ENCODE measurements at places on chromosomes 3 and 15.

- no peak for DNase-seq
Observed at GRCh38 chr3:82364827-82365226, 603.4 kb upstream of the GBE1 start.

DNA sequence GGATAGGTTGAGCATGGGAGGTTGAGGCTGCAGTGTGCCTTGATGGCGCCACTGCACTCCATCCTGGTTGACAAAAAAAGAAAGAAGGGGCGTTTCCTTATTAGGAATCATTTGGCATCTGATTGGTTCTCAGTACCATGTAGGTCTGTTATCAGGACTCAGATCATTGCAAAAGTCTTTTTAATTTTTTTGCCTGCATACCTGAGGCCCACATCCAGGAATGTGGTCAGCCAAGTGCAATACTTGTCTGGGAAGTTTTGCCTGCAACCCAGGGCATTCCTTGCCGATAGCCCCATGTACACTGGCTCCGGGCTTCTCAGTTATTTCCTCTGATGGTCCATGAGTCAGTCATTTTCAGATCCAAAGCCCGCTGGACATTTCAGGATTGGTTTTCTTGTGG is 50.1 kb upstream of the CRTC3 start:
- DNase-seq: no peak

- no peak for DNase-seq
Observed at GRCh38 chr3:186141790-186142189, 32.9 kb upstream of the ETV5 start.

GRCh38 chr3:123405021-123405420 is 43.9 kb downstream of the ADCY5 start:
- no peak for DNase-seq

- no peak for DNase-seq
Observed at GRCh38 chr3:141594357-141594756, 107.5 kb downstream of the RASA2 start.

DNA sequence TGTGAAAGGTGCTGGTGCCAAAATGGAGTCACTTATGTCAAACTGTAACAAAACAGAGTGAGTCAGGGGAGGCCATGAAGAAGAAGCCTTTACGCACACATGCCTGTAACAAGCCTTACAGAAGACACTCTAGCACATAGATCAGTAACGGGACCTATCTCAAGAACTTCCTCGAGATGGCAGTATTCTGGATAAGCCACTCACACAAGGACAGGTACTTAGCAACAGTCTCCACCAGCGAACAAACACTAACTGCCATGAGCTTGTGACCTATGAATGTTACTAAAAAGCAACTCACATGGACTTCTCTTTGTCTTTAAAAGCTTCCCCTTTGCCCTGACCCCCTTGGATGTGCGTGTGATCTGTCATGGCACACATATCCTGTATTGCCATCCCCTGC is 235.1 kb downstream of the CD47 start:
- DNase-seq: no peak
